ENCODE measurements at places on chromosomes 6 and 20.

DNA sequence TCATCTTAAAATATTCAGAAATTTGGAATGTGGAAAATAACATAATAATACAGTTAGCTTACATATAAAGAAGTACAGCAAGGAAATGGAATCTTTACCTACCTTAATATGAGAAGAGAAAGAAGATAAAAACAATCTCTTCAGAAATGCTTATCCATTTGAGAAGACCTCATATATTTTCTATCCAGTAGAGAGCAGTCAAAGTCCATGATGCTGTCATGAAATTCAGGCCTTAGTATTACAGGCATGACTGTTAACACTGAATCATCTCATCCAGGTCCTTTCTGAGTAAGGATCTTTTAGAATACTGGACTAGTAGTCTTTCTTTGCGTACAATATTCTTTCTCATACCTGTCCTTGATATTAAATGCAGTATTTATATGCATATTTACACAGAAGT lies 713.4 kb downstream of the CD109 start:
- DNase-seq: no peak

DNA sequence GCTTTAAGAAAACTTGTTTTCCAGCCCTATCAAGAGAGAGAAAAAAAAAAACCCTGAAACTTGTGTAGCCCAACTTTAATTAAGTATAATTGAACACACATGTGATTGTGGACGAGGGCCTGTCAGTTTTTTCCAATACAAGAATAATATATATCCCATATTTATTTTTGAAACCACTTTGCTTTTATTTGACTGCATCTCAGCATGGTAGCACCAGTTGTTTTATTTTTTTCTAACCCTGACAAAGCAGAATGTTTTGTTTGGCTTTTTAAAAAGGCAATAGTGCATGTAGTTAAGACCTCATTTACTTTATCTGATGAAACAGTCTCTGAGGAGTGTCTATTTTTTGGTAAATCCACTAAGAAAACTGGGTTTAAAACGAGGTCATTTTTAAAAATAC lies 257.7 kb downstream of the CDKAL1 start:
- no peak for DNase-seq

DNA sequence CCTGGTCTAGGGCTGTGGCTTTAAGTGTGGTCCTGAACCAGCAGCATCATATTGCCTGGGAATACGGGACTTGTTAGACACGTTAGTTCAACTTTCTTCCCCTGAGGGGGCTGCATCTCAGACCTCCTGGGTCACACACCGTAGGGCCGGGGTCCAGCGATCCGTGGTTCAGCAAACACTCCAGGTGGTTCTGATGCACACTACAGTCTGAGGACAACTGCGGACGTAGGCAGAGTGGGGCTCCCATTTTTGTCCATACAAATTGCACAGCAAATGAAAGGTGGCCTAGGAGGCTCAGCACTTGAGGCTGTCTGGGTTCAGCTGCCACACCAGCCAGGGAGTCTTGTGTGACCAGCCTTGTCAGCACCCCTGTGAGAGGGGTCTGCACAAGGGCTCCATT lies 233.1 kb downstream of the QKI start:
- DNase-seq: no peak

DNA sequence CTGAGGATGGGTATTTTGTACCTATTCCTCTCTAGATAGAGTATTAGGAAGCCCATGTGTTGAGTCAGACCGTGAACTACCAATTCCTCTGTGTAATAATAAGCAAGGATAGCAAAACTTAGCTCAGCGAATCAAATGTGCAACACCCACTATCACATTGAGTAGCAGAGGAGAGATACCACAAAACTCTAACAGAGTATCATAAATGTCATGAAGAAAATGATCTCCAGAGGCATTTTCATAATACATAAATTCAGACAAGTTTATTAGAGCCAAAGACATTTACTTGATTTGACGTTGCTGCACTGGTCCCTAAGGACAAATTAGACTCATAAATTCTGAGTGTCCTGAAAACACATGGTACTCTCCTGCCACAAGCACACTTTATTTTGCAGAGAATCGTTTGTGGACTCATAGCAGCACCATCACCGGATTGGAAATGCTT lies 245.2 kb downstream of the HAO1 start:
- DNase-seq: no peak

DNA sequence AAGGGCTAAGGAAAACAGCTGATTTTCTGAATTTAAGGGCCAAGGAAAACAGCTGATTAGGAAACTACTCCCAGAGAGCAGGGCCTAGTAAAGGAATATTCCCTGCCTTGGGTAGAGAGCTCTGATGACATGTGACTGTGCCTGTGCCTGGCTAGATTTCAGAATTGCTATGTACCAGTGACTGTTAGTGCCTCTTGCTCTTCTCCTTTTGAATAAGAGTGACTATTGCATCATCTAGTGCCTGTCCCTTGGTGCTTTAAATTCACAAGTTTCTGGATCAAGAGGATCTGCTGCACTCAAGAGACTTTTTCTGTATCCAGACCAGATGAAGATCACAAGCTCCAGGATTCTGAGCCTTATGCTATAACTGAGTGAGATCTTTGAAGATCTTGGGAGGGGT lies 332.9 kb downstream of the KIF16B start:
- DNase-seq: no peak

- DNase-seq: no peak
Observed at GRCh38 chr6:158754738-158755137, 64.4 kb downstream of the EZR start.

- peak; percentile 26 for DNase-seq
Observed at GRCh38 chr6:154605178-154605881, 94.8 kb upstream of the CNKSR3 start.

DNA sequence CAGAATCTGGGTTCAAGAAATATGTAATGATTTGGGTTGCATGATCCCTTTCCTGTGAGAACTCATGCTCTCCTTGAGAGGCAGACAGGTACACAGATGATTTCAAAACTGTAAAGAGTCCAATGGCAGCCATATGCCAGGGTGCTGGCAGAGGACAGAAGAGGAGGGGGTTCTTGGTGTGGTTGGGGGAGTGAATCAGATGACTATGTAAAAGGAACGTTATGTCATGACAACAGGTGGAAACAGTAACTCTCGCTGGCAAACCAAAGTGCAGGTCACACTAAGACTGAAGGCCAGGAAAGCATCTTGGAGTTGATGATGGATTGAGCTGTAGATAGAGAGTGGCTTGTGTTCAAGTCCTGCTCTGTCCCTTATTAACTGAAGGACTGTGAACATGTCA lies 20.3 kb downstream of the OR2A4 start:
- DNase-seq: no peak

DNA sequence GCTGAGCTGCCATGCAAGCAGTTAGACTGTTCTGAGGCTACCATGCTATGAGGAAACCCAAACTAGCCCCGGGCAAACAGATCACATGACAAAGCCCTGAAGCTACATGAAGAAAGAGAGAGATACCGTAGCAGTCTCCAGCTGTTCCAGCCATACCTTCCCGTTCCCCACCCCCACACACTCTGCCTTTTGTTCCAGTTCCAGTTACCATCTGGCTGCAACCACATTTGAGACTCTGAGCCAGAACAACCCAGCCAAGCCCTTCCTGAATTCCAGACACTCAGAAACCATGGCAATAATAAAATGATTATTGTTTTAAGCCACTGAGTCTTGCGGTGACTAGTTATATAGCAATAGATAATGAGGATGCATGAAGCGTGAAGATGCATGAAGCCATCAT lies 28.3 kb downstream of the RIN2 start:
- no peak for DNase-seq

GRCh38 chr6:40044196-40044595 lies 109.9 kb upstream of the MOCS1 start:
- DNase-seq: no peak

- no peak for DNase-seq
Observed at GRCh38 chr20:50247196-50248094, 56.8 kb downstream of the CEBPB start.

DNA sequence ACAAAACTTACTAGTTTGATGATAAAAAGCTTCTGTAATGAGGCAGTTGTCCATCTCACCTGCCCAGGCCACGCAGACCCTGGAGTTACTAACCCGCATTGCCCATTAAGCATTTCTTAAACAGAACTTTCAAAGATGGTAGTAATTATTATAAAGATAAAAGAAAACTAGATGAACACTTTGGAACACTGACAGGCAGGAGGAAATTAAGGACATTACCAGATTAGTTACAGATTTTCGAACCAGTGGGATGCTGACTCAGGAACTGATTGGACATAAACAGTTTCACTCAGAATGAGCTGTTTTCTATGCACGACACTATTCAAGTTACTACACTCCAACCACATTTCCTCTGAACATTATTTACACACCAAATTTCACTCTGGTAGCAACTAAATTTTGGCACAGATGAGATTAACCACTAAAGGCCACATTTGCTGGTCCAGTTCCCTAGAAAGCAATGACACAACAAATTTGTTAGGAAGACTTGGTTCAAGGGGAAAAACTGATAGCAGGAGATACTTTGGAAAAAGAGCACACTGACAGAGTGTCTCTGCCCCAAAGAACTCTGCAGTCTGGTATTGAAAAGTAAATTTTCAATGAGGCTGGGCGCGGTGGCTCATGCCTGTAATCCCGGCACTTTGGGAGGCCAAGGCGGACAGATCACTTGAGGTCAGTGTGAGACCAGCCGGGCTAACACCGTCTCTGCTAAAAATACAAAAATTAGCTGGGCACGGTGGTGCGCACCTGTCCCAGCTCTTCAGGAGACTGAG lies 3.0 kb downstream of the ROMO1 start:
- no peak for DNase-seq

- no peak for DNase-seq
Observed at GRCh38 chr6:56009636-56010035, 134.2 kb upstream of the BMP5 start.

DNA sequence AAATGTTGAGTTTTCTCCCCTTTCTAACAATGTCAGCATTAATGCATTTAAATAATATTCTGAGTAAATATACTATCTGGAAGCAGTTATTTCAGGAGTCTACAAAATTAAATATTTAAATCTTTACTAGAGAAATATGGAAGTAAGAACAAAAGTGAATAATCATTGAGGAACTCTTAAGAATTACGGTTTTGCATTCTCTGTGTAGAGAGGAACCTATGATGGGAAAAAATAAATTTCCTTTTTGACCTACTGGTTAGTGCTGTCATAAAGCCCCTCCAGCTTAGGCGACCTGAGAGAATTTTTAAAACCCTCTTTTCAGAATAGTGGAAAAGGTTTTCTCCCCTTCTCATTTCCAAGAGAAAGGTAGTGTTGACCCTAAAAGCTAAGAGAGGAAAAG lies 64.8 kb downstream of the ATXN1 start:
- no peak for DNase-seq

GRCh38 chr6:131205481-131206244 lies 70.4 kb downstream of the AKAP7 start:
- DNase-seq: no peak

DNA sequence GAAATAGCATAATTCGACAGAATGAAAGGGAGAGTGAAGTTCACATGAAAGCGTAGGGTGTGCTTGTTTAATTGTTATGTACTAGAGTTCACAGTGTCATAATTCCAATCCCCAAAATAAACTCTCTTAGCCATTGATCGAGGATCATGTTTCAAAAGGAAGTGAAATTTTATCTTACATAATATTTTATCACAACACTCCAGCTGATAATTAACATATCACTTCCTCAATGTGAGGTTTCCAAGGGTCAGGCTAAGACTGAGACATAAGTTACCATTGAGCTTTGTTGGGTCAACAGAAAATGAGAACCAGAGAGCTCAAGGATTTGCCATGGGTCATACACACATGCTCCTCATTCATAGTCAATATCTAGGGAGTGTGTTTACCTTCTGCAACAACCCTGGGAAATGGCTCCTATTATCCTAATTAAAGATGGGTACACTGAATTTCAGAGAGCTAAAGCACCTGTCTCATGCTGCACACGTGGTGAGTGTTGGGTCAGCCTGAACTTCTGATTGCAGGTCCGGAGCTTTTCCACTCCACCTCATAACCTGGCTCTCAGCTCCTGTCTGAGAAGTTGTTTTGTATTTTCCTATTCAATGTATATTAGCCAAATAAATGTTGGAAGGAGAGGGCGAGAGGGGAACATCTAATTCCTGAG lies 3.0 kb downstream of the GSTA2 start:
- DNase-seq: no peak

GRCh38 chr6:120405947-120406346 lies 928.3 kb downstream of the TBC1D32 start:
- DNase-seq: no peak

DNA sequence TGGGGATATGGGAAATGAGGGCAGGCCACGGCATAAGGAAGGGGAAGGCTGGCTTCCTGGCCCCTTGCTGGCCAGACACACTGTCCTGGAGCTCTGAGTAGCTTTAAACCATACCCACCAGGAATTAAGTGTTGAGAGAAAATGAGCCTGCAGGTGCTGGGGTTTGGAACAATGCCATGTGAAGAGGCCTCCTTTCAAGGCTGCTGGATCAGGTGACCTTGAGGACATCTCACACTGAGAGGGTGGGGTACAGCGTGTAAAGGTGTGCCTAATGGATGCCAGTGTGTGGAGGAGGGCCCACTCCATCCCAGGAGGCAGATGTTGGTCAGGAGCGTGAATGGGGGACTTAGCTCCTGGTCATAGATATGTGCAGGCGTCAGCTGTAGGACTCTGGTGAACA lies 74.8 kb upstream of the MLN start:
- no peak for DNase-seq

- DNase-seq: no peak
Observed at GRCh38 chr20:21500599-21500998, 13.3 kb downstream of the NKX2-2 start.

GRCh38 chr6:39553860-39554802 lies 171.1 kb downstream of the KIF6 start:
- DNase-seq: no peak

GRCh38 chr20:41264819-41265218 lies 52.7 kb downstream of the ZHX3 start:
- DNase-seq: no peak

DNA sequence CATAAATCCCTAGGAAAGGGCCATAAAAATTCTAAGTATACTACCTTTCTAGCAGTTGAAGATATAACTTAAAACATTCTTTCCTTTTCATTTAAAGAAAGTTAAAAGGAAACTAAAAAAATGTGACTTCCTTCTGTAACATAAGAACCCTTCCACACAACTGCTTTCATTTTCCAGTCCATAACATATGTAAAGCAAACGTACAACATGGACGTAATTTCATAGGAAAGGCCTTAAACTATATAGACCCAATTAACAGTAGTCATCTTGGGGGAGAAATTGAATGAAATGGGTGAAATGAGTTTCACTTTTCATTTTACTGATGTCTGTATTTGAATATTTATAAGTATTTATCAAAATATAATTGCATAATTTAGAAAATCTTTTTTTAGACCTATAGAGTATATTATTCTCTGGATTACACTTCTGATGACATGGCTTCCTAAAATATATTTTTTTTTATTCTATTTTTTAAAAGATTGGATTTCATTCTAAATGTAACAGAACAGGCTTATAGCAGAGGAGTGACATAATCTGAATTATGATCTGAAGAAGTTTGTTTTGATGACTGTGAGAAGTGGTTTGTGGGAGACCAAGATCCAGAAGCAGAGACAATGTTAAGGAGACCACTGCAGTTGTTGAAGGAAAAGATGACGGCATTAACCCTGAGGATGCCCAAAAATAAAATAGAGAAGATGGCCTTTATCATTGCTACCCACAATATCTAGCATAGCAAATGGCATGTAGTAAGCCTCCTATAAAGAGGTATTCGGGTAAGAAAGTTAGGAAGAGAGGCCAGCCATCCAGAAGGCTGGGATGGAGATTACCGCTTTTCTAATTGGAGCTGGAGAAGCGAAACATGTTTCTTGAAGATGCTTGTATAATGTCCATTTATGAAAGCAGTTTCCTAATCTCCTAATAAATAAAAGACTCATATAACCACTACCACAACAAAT lies 260.4 kb downstream of the PTPRK start:
- DNase-seq: no peak

- DNase-seq: no peak
Observed at GRCh38 chr6:107556082-107556481, 66.2 kb downstream of the SOBP start.
